ENCODE measurements at places on chromosomes 5 and 9. TPM values are rescaled to one million over a fixed set of nuclear protein-coding genes. Genes with fewer than 3 reads are reported as not detected.

OR1J2 gene
- total RNA-seq = not detected

HSPB3 gene
- total RNA-seq = 12.3 TPM

UTP15 gene
- 26.2 TPM for total RNA-seq

IRGM gene
- not detected for total RNA-seq

FIBCD1 gene
- total RNA-seq = 20.2 TPM

CNTNAP3 gene
- not detected for total RNA-seq

RNF130 gene
- total RNA-seq = 49.8 TPM

FPGS gene
- total RNA-seq = 80.4 TPM

C1QTNF3 gene
- total RNA-seq = 0.11 TPM

ENG gene
- 57.4 TPM for total RNA-seq

EIF4E1B gene
- total RNA-seq = not detected

MEF2C gene
- total RNA-seq = 3.4 TPM

TMEM8B gene
- total RNA-seq = 3.7 TPM

PCDHGA4 gene
- 13.9 TPM for total RNA-seq

TLX3 gene
- total RNA-seq = not detected

IL7R gene
- 12.6 TPM for total RNA-seq

MYORG gene
- total RNA-seq = 0.13 TPM

YTHDC2 gene
- 10.3 TPM for total RNA-seq

C7 gene
- not detected for total RNA-seq

SHISAL2B gene
- not detected for total RNA-seq

PCDHGB3 gene
- total RNA-seq = 2.8 TPM

PPIC gene
- 116 TPM for total RNA-seq

AP3B1 gene
- total RNA-seq = 49.7 TPM

CCDC180 gene
- 0.11 TPM for total RNA-seq

MAT2B gene
- 63.1 TPM for total RNA-seq

SLC6A7 gene
- not detected for total RNA-seq

TRMO gene
- total RNA-seq = 14.3 TPM

CEL gene
- total RNA-seq = 0.22 TPM

MARCOL gene
- not detected for total RNA-seq

FYB1 gene
- under 0.01 TPM for total RNA-seq

NUTM2F gene
- not detected for total RNA-seq

ZCCHC9 gene
- 20.2 TPM for total RNA-seq

RELL2 gene
- total RNA-seq = 3.8 TPM

SLC9A3 gene
- total RNA-seq = 1.7 TPM

PCDHGA3 gene
- 7.5 TPM for total RNA-seq

RALGPS1 gene
- 1.8 TPM for total RNA-seq

TAF1L gene
- total RNA-seq = not detected

CKS2 gene
- 44.0 TPM for total RNA-seq

SPOUT1 gene
- 53.0 TPM for total RNA-seq

ARID3C gene
- total RNA-seq = 0.11 TPM

SCAMP1 gene
- total RNA-seq = 57.7 TPM

RNF224 gene
- total RNA-seq = not detected

FBP2 gene
- not detected for total RNA-seq

CATSPER3 gene
- 0.11 TPM for total RNA-seq

CFAP90 gene
- not detected for total RNA-seq

ANGPTL2 gene
- 9.0 TPM for total RNA-seq
